ENCODE measurements at places on chromosomes 4 and X. TPM values are rescaled to one million over a fixed set of nuclear protein-coding genes. Genes with fewer than 3 reads are reported as not detected.

PFKFB1 gene
- total RNA-seq = 0.60 TPM

FAM149A gene
- total RNA-seq = 0.38 TPM

ERVMER34-1 gene
- 0.07 TPM for total RNA-seq

HTN3 gene
- total RNA-seq = not detected

SPACA5 gene
- not detected for total RNA-seq

BTK gene
- 1.6 TPM for total RNA-seq

NLGN3 gene
- total RNA-seq = 0.63 TPM

COL25A1 gene
- total RNA-seq = not detected

CSAG3 gene
- total RNA-seq = not detected

AFF2 gene
- 1.7 TPM for total RNA-seq

ENPP6 gene
- 0.27 TPM for total RNA-seq

SPP1 gene
- not detected for total RNA-seq

MAGEB1 gene
- total RNA-seq = not detected

FGF13 gene
- total RNA-seq = not detected

OGT gene
- 354 TPM for total RNA-seq

WDR45 gene
- 19.6 TPM for total RNA-seq

PNMA6A gene
- 0.43 TPM for total RNA-seq

FAM120C gene
- 8.4 TPM for total RNA-seq

PRKX gene
- total RNA-seq = 59.9 TPM

- H3K4me3 ChIP-seq = no peak overlapping the region
- DNase-seq = no peak
- H3K36me3 ChIP-seq = no peaks in the 10 kb centered on the region
Measured at GRCh38 chr4:164989471-164989870, 12.0 kb upstream of the TRIM61 start.

GRCh38 chr4:20252656-20253282 is 1.1 kb downstream of the SLIT2 start:
- no peaks in the 10 kb centered on the region for H3K36me3 ChIP-seq
- peaks cover 5% of the 10 kb centered on the region for H3K4me1 ChIP-seq
- no peak overlapping the region for H3K4me3 ChIP-seq
- DNase-seq = no peak
- H3K27me3 ChIP-seq = peaks cover 46% of the 10 kb centered on the region

GRCh38 chrX:111337067-111337637 is 66.9 kb upstream of the CAPN6 start:
- H3K27me3 ChIP-seq = no peaks in the 10 kb centered on the region
- no peak overlapping the region for H3K27ac ChIP-seq
- H3K4me1 ChIP-seq = no peaks in the 10 kb centered on the region
- no peaks in the 10 kb centered on the region for H3K36me3 ChIP-seq
- no peak for DNase-seq

DNA sequence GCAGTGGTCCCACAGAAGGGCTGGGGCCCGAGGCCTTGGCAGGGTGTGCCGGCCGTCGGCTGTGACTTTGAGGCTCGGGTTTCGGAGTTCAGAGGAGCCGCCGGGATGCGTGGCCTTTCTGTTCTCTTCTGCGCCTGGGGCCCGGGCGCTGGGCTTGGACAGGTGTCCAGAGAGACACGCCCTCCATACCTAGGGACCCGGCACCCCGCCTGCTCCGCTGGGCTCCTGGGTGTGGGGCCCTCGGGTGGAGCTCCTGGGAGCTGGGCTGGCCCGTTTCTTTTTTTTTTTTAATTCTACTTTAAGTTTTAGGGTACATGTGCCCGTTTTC is 11.3 kb downstream of the FGFRL1 start:
- peaks cover 6% of the 10 kb centered on the region for H3K4me1 ChIP-seq
- DNase-seq = no peak
- no peak overlapping the region for H3K27ac ChIP-seq
- H3K4me3 ChIP-seq = no peak overlapping the region

DNA sequence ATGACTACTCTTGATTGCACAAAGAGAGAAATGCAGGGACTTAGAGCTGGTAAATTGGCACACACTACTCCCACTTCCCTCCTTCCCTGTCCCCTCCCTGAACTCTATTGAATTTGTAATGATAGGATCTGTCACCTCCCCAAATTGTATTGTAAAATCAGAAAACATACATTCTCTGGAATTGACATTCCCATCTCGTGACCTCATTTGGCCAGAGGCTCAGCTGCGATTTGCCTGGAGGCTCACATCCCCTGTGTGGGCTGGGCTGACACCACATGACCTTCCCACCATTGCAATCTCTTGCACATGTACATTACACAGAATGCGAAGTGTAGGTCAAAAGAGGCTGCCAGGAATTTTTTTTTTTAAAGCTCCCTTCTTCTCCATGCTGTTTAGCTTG is 172.1 kb downstream of the MID1IP1 start:
- no peaks in the 10 kb centered on the region for H3K27me3 ChIP-seq
- H3K36me3 ChIP-seq = no peaks in the 10 kb centered on the region
- H3K4me3 ChIP-seq = no peak overlapping the region

- no peaks in the 10 kb centered on the region for H3K4me1 ChIP-seq
- H3K27me3 ChIP-seq = no peaks in the 10 kb centered on the region
- no peak for DNase-seq
- H3K27ac ChIP-seq = no peak overlapping the region
Measured at GRCh38 chr4:185369731-185370130, 26.0 kb downstream of the LRP2BP start.

- no peak overlapping the region for H3K4me3 ChIP-seq
- H3K27ac ChIP-seq = no peak overlapping the region
- peaks cover 6% of the 10 kb centered on the region for H3K4me1 ChIP-seq
- no peaks in the 10 kb centered on the region for H3K27me3 ChIP-seq
- DNase-seq = no peak
Measured at GRCh38 chr4:174398728-174399127, 115.0 kb downstream of the CEP44 start.

DNA sequence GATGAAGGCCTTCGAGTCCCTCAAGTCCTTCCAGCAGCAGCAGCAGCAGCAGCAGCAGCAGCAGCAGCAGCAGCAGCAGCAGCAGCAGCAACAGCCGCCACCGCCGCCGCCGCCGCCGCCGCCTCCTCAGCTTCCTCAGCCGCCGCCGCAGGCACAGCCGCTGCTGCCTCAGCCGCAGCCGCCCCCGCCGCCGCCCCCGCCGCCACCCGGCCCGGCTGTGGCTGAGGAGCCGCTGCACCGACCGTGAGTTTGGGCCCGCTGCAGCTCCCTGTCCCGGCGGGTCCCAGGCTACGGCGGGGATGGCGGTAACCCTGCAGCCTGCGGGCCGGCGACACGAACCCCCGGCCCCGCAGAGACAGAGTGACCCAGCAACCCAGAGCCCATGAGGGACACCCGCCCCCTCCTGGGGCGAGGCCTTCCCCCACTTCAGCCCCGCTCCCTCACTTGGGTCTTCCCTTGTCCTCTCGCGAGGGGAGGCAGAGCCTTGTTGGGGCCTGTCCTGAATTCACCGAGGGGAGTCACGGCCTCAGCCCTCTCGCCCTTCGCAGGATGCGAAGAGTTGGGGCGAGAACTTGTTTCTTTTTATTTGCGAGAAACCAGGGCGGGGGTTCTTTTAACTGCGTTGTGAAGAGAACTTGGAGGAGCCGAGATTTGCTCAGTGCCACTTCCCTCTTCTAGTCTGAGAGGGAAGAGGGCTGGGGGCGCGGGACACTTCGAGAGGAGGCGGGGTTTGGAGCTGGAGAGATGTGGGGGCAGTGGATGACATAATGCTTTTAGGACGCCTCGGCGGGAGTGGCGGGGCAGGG is 568 bp downstream of the HTT start:
- peak overlapping the region; percentile 90 for H3K27ac ChIP-seq
- DNase-seq = peak; percentile 71
- peak overlapping the region; percentile 95 for H3K4me3 ChIP-seq
- H3K4me1 ChIP-seq = peaks cover 31% of the 10 kb centered on the region
- no peaks in the 10 kb centered on the region for H3K27me3 ChIP-seq

GRCh38 chrX:67953658-67954057 is 409.8 kb downstream of the AR start:
- DNase-seq = no peak
- H3K27me3 ChIP-seq = no peaks in the 10 kb centered on the region
- no peaks in the 10 kb centered on the region for H3K36me3 ChIP-seq
- no peak overlapping the region for H3K4me3 ChIP-seq

- no peaks in the 10 kb centered on the region for H3K27me3 ChIP-seq
- H3K27ac ChIP-seq = no peak overlapping the region
- H3K4me3 ChIP-seq = no peak overlapping the region
- peaks cover 5% of the 10 kb centered on the region for H3K4me1 ChIP-seq
- peaks cover 34% of the 10 kb centered on the region for H3K36me3 ChIP-seq
Measured at GRCh38 chr4:38017609-38018008, 57.4 kb downstream of the PTTG2 start.

- no peak overlapping the region for H3K4me3 ChIP-seq
- H3K27ac ChIP-seq = no peak overlapping the region
- no peaks in the 10 kb centered on the region for H3K36me3 ChIP-seq
- no peaks in the 10 kb centered on the region for H3K4me1 ChIP-seq
- H3K27me3 ChIP-seq = no peaks in the 10 kb centered on the region
Measured at GRCh38 chr4:103887191-103887590, 167.4 kb upstream of the TACR3 start.

- peaks cover 29% of the 10 kb centered on the region for H3K27me3 ChIP-seq
- H3K4me3 ChIP-seq = peak within 1 kb of the TSS; percentile 78
- H3K36me3 ChIP-seq = peaks cover 12% of the 10 kb centered on the region
- peaks cover 17% of the 10 kb centered on the region for H3K4me1 ChIP-seq
- peak; percentile 35 for DNase-seq
Measured at GRCh38 chr4:52659001-52659721, at the start of gene USP46. Gene USP46, minus strand, starts transcription at chr4:52659301. Its CDS starts 151 bp downstream, at chr4:52659150.

- peak; percentile 20 for DNase-seq
- no peaks in the 10 kb centered on the region for H3K27me3 ChIP-seq
- no peaks in the 10 kb centered on the region for H3K36me3 ChIP-seq
- H3K4me1 ChIP-seq = no peaks in the 10 kb centered on the region
Measured at GRCh38 chrX:140713174-140713539, 3.6 kb downstream of the LINC00632 start.

DNA sequence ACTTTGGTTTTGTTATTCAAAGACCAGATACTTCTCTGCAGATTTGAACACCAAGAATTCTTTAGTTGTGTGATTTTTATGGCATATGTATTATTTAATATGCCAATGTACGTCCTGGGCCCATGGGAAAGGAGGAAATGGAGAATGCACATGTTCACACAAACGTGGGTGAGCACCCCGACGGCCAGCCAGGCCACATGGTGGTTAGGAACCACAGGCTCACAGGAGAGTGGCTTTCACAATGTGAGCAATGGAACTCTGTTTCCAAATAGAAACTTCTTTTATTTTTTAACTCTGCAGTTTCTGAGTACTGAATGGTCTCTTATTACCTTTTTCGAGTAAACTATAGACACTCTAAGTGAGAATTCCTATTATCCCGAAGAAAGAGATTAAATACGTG is 58.0 kb upstream of the UNC5C start:
- peaks cover 3% of the 10 kb centered on the region for H3K27me3 ChIP-seq
- no peak overlapping the region for H3K27ac ChIP-seq
- DNase-seq = no peak
- no peak overlapping the region for H3K4me3 ChIP-seq
- no peaks in the 10 kb centered on the region for H3K4me1 ChIP-seq

- H3K27ac ChIP-seq = no peak overlapping the region
- H3K4me3 ChIP-seq = no peak overlapping the region
- no peaks in the 10 kb centered on the region for H3K36me3 ChIP-seq
- DNase-seq = no peak
- no peaks in the 10 kb centered on the region for H3K4me1 ChIP-seq
- H3K27me3 ChIP-seq = peaks cover 3% of the 10 kb centered on the region
Measured at GRCh38 chrX:2536974-2537373, 36.2 kb upstream of the DHRSX start.

DNA sequence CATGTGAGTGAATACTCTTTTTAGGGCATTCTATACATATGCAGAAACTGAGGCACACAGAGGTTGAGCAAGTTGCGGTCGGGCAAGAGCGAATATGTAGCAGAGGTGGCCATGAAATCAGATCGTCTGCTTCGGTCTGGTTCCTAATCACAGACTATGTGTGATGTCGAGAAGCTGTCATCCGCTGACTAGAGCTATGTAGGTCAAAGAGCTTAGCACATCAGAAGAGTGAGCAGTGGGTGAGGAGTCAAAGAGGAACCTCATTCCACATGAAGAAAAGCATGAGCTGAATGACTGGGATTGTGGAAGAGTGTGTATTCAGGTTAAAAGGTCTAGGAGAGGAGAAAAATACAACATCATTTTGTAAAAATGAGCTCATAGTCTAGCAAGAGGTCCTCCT is 19.0 kb downstream of the GAB3 start:
- H3K4me3 ChIP-seq = peak overlapping the region; percentile 18
- H3K27ac ChIP-seq = peak overlapping the region; percentile 76
- no peaks in the 10 kb centered on the region for H3K27me3 ChIP-seq
- DNase-seq = no peak

GRCh38 chrX:43985511-43985910 is 12.3 kb upstream of the NDP start:
- DNase-seq = no peak
- H3K4me3 ChIP-seq = no peak overlapping the region
- no peak overlapping the region for H3K27ac ChIP-seq
- H3K27me3 ChIP-seq = no peaks in the 10 kb centered on the region

GRCh38 chr4:19227701-19228100 is 1024.0 kb upstream of the SLIT2 start:
- no peaks in the 10 kb centered on the region for H3K27me3 ChIP-seq
- no peak overlapping the region for H3K4me3 ChIP-seq
- no peak for DNase-seq
- H3K36me3 ChIP-seq = no peaks in the 10 kb centered on the region
- no peaks in the 10 kb centered on the region for H3K4me1 ChIP-seq

DNA sequence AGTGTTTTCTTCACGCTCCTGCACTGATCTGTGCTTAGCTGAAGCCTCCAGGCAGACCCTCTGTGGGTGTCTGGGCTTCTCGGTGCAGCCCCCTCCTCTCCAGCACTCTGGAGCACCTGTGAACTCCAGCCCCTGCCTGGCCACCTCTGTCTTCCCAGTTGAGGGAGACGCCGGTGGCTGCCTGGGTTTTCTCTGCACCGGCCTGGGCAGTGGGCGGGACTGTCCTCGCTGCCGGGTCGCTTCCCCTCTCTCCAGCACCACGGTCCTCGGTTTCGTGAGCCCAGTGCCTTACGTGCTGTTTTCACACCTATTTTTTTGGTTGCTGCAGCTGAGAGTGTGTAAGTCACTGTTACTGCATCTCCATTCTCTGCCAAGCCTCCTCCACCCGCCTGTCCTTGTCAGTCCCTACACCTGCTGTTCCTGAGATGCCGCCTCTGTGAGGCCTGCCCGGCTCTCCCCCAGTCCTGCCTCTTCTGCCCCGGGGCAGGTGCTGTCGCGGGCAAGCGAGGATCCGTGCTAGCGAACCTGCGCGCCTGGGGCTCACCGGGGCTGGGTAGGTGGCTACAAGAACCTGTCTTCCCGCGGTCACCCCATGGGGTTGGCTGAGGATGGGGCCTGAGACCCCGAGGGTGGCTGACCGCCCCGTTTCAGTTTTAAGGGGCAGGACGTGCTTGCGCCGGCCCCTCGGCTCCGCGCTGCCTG is 2.4 kb upstream of the FGFRL1 start:
- H3K4me1 ChIP-seq = peaks cover 8% of the 10 kb centered on the region
- peak; percentile 42 for DNase-seq
- H3K36me3 ChIP-seq = peaks cover 4% of the 10 kb centered on the region
- peak overlapping the region; percentile 55 for H3K4me3 ChIP-seq
- H3K27ac ChIP-seq = no peak overlapping the region

GRCh38 chr4:76606645-76607265 is 171.7 kb downstream of the SHROOM3 start:
- no peaks in the 10 kb centered on the region for H3K36me3 ChIP-seq
- DNase-seq = no peak
- peaks cover 7% of the 10 kb centered on the region for H3K27me3 ChIP-seq
- no peak overlapping the region for H3K27ac ChIP-seq
- H3K4me1 ChIP-seq = no peaks in the 10 kb centered on the region
- H3K4me3 ChIP-seq = no peak overlapping the region

- no peak overlapping the region for H3K27ac ChIP-seq
- DNase-seq = no peak
- no peaks in the 10 kb centered on the region for H3K27me3 ChIP-seq
- peaks cover 42% of the 10 kb centered on the region for H3K36me3 ChIP-seq
- H3K4me3 ChIP-seq = no peak overlapping the region
- no peaks in the 10 kb centered on the region for H3K4me1 ChIP-seq
Measured at GRCh38 chr4:168978001-168978700, 31.9 kb downstream of the CBR4 start.
